ENCODE measurements at places on chromosomes 7 and 10.

GRCh38 chr10:77220150-77220549 lies 417.5 kb downstream of the KCNMA1 start:
- no peak for DNase-seq

DNA sequence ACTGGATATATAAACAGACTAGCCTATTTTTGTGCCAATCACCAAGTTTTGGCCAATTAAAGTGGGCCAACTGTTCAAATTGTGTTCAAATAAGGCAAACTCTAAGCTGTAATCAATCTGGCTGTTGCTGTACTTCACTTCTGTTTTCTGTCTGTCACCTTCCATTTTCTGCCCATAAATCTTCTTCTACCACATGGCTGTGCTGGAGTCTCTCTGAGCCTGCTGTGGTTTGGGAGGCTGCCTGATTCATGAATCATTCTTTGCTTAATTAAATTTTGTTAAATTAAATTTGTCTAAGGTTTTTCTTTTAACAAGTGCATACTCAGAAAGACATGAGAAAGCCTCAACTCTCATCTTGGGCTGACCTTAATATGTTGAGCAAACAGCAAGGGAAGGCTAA lies 172.6 kb upstream of the VIPR2 start:
- no peak for DNase-seq

- no peak for DNase-seq
Observed at GRCh38 chr7:43038254-43038653, 74.2 kb upstream of the HECW1 start.

DNA sequence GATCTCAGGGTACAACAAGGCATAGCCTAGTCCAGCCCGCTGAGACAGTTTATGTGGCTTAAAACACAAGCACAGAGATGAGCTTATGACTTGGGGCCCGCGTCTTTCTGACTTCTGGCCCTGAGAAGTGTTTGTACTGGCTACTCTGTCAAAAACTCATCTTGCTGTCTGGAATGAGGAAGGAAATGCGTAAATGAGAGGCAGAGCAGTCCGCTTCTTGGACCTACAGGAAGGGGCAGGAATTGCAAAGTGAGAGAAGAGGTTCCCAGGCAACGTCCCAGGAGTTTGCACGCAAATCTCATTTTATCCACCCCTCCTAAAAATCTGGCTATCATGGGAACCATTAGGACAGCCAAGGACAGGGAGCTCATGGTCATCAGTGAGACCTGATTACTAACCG lies 5.5 kb downstream of the ANXA11 start:
- no peak for DNase-seq

DNA sequence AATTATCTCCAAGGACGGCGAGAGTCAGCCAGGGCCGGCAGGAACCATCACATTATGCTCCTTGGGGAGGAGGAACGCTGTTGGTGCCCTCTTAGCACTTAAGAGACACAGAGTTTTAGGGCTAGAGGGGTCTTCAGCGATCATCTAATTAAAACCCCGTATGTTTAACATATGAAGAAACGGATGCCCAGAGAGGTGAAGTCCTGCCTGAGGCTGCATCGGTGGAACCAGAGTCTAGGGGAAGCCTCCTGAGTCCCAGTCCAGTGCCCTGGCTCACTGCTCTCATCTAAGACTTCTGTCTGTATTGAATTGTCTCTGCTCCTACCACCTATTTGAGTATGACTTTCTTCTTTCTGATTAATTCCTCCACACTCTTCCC lies 688 bp upstream of the ABCB4 start:
- no peak for DNase-seq

DNA sequence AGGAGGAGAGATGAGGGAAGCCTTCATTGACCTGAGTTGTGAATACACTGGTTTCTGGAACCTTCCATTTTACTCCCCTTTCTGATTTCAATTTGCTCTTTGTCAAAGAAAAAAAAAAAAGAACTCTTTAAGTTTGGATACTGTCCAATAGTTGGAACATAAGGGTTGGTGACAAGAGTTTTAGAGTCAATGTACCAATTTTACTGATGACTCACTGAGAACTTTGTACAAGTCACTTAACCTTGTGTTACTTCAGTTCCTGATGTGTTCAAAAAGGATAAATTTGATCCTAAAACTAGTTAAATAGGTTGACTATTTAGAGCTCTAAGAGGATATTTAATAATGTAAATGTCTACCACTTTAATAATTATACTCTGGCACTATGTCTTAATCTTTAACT lies 4.1 kb upstream of the CDK14 start:
- no peak for DNase-seq
